ENCODE measurements at places on chromosomes 1 and 21. TPM values are rescaled to one million over a fixed set of nuclear protein-coding genes. Genes with fewer than 3 reads are reported as not detected.

The UQCRHL gene
- 1.1 TPM for total RNA-seq

The UTS2 gene
- total RNA-seq: not detected

- DNase-seq: no peak
Measured at GRCh38 chr1:32733582-32734321, 31.2 kb upstream of the SYNC start.

GRCh38 chr1:183282101-183282855 is 96.2 kb downstream of the LAMC2 start:
- no peak for DNase-seq

- DNase-seq: no peak
Measured at GRCh38 chr21:35779690-35780570, 280.4 kb downstream of the SETD4 start.

All from transverse colon (tissue), 4 donors.